Activated CD8-positive, alpha-beta memory T cell treated with anti-CD3 and anti-CD28 coated beads for 4 hours (primary cell): ENCODE measurements at places on chromosomes 4 and X.

DNA sequence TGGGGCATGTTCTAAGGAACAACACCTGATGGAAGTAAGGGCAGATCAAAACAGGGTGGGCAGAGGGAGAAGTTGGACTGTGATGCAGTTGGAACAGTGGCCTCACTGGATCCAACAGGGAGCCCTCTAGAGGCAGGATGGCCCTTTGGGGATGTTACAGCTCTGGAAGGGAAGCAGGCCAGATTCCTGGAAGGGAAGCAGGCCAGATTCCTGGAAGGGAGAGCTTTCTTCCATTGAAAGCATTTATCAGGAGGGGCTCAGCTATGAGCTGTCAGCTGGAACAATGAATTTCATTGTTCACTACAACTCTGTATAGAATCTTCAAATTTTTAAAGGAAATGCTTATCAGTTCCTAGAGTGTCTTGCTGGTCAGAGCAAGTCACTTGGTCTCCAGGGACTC, 17.7 kb downstream of the IL15 start:
- no peak for DNase-seq

DNA sequence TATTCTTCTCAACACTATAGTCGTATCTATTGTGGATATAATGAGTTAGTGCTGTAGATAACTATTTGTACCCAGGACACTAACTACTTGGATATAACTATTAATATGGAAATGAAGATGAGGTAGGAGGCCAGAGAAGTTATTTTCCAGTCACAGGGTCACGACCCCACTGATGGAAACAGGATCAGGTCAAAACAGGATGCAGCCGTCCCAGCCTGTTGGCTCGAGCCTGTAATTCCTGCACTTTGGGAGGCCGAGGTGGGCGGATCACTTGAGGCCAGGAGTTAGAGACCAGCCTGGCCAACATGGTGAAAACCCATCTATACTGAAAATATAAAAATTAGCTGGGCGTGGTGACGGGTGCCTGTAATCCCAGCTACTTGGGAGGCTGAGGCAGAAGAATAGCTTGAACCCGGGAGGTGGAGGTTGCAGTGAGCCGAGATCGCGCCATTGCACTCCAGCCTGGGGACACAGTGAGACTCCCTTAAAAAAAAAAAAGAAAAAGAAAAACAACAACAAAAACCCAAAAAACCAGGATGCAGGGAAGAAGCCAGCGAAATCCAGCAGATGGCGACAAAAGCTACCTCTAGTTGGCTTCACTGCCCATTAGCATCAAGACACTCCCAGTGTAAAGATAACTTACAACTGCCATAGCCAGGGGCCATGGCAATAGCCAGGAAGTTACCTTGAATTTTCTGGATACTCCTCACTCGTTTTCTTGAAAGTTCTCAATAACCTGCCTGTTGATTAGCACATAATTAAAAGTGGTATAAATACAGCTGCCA, 37.9 kb upstream of the NKAP start:
- DNase-seq, result no peak

- no peak for DNase-seq
These were observed 3.2 kb downstream of the FRMPD4 start for GRCh38 chrX:12141511-12141910.

GRCh38 chrX:118983513-118983912, 9.1 kb downstream of the LONRF3 start:
- no peak for DNase-seq

- DNase-seq, result peak; percentile 92
These were observed at the start of gene SEC31A for GRCh38 chr4:82890901-82891706. TSS of gene SEC31A (minus strand) at chr4:82891153. CDS start at chr4:82881936, 9,217 bp downstream.

- DNase-seq, result no peak
These were observed 173.0 kb upstream of the HAND2 start for GRCh38 chr4:173703021-173703420.

DNA sequence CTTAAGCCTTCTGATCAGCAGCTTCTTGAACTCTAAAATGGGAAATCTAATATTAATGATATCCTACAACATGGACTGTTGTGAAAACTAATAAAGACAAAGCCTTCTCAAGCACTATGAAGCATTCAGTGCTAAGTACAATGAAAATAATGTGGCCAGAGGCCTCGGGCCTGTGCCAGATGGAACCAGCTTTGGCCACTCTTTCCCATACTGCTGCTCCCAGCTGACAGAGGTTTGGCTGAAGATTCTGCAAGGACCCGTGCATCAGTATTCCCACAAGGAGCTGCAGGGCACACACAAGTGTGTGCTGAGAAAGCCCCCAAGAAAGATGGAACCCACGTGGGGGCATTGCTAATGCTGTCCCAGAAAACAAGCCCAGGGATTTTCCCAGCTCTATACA, 60.5 kb upstream of the RPL34 start:
- DNase-seq, result no peak

GRCh38 chr4:82415922-82416365, 14.3 kb downstream of the HNRNPDL start:
- no peak for DNase-seq

GRCh38 chr4:56995525-56995924, 16.8 kb downstream of the POLR2B start:
- DNase-seq, result no peak

DNA sequence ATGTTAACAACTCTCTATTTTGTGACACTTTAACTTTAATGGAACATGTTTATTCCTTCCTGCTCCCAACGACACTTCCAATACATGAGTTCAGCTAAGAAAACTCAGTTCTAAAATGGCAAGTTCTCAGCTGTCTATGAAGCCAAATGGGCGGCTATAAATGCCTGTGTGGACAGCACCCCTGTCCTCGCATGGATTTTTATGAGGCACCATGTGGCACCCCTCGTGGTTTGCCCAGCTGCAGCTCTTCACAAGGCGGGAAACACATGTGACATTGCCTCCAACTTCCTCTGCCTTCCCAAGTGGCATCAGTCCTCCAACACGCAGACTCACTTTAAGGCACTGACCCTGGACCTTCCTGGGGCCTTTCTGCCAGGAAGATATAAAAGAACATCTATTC, 48.0 kb downstream of the SH3RF1 start:
- no peak for DNase-seq

DNA sequence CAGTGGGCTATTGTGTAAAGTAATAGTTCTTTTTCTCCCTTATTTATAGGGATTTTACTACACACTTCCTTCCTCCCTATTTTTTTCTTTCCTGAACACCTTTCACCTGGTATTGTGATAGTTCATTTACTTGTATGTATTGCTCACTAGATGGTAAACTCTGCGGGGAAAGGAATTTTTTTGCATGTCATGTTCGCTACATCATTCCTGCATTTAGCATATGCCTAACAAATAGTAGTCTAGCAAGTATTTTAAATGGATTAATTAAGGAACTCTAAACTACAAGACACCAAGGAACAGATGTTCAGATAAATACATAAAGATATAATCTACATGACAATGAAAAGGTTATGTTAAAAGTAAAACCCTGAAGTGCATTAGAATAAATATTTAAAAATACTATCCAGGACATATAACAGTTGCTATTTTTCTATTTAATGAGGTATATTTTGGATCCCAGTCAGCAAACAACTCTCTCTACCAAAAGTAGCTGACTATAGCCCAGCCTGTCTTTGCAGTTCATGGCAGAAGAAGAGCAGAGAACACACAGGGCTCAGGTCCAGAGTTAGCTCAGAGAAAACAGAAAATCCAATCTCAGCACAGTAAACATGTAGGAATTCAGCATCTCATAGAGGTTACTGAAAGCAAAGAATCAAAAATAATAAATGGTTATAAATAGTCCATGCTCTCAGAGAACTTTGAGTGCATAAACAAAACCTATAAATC, 87.8 kb downstream of the PACRGL start:
- DNase-seq, result no peak

DNA sequence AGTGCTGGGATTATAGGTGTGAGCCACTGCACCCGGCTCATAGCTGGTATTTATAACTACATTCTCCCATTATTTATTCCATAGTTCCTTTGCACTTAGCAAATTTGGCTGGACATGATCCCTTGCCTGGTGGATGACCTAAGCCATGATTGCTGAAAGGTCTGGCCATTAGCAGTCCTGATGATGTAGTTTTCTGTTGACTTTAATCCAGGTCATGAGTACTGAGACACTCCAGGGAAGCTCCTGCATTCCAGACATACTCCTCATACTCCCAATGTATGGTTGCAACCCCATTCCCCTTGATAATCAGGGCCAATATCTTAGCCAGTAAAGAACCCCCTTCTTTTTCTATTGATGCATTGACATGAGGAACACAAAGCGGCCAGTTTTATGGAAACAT, 24.4 kb upstream of the MGST2 start:
- DNase-seq, result no peak

- no peak for DNase-seq
These were observed 68.5 kb downstream of the NPNT start for GRCh38 chr4:105963461-105964400.

DNA sequence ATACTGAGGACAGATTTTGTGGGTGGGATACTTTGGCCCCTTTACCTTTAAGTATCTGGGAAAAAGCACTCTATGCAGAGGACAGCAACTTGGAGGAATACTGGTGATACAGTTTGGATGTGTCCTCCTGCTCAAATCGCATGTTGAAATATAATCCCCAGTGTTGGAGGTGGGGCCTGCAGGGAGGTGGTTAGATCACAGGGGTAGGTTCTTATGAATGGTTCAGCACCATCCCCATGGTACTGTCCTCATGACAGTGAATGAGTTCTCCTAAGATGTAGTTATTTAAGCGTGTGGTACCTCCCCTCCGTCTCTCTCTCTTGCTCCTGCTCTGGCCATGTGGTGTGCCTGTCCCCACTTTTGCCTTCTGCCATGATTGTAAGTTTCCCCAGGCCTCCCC, 24.6 kb downstream of the GPAT3 start:
- no peak for DNase-seq

DNA sequence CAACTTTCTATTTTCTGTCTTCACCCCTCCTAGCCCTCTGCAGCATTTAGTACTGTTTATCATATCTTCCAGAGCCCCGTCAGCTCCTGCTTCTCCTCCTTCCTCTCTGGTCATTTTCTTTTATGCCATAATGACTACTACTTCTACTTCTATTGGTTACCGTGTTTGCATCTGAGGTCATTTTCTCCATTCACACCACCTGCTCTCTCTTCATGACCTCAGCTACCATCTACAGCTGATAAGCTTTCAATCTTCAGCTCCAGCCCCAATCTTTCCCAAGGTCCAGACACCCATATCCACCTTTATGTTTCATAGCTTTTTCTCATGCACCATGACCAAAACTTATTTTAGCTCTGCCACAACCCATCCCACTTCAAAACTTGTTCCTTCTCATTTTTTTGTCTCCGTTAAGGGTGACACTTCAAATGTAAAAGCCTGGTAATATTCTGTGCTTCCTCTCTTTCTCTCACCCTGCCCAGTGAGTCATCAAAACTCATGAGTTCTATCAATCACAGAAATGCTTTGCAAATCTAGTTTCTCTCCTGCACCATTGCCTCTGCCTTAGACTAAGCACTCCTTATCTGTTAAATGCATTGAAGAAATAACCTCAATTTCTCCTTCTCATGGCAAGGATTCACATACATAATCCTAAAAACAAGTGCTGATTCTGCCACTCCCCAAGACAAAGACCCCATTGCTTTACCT, 71.3 kb upstream of the IQCM start:
- DNase-seq, result no peak

DNA sequence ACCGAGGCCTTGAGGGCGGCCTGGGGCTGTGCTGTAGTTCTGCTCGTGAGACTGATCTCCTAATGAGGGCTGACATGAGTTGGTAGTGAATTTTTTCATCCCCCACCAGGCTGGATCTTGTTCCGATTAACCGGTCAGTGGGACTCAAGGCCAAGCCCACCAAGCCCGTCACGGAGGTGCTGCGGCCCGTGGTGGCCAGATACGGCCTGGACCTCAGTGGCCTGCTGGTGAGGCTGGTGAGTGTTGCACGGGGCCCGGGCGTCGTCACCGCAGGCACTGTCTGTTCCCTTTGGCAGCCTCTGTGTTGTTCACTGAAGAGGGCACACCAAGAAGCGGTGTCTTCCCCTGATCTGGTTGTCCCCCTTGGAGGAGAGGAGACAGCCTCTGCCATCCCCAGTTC, 18.4 kb upstream of the HGFAC start:
- no peak for DNase-seq

- DNase-seq, result no peak
These were observed 740.3 kb upstream of the FRG1 start for GRCh38 chr4:189200353-189200752.

DNA sequence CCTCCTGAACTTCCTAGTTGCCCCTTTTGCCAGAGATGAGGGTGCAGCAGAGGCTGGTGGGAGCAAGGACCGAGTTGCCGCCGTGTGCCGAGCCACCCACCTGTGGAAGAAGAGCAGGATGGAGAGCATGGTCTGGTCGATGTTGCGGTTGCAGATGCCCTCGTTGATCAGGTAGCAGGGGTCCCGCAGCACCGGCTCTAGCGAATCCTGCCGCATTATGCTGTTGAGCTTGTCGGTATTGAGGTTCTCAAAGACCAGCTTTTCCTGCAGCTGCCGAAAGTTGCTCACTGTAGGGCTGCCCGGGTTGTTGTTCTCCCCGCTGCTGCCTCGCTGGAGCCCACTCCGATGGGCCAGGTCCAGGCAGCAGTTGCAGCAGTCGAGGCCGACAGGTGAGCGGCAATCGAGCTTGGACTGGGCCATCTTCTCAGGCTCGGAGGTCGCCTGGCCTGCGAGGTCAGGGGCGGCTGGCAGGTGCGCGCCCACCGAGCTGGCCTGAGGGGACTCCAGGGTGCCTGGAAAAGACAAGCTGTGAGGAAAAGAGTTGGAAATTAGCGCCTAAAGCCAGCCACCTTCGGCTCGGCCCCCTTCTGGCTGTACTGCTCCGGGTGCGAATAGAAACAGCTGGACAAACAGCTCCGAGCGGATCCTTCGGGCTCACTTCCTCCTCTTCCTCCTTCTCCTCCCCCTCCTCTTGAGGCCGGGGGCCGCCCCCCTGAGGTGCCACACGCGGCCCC, 420 bp downstream of the TSC22D3 start:
- no peak for DNase-seq

DNA sequence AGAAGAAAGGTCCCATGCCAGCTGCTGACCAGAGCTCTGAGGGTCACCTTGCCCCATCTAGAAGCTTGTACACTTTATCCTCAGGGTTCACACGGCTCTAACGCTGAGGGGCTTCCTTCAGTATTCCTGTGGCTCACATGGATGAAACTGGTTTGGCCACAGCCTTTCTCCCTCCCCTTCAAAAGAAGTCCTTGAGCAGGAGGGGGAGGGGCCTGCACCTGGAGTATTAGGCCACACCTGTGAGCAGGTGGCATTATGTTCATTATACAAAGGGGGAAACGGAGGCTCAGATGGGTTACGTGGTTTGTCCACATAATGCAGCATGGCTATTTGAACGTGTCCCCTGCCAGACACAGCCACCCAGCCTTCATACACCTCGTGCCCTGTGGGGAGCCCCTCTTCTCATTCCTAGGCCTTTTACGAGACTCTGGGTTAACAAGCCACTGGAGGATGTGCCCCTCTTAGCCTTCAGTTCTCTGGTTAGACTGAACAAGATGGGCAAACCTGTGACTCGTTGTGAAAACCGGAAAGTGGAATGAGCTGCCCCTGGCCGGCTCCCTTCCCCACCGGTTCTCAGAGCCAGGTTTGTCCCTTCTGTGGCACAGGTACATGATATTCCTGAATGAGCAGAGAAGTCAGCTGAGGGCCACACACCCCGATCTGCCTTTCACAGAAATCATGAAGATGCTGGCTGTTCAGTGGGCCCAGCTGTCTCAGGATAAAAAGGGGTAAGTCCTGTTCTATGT, 27.2 kb upstream of the JAKMIP1 start:
- no peak for DNase-seq
